WERI-Rb-1 (cell line): ENCODE measurements at places on chromosomes 6 and 20.

DNA sequence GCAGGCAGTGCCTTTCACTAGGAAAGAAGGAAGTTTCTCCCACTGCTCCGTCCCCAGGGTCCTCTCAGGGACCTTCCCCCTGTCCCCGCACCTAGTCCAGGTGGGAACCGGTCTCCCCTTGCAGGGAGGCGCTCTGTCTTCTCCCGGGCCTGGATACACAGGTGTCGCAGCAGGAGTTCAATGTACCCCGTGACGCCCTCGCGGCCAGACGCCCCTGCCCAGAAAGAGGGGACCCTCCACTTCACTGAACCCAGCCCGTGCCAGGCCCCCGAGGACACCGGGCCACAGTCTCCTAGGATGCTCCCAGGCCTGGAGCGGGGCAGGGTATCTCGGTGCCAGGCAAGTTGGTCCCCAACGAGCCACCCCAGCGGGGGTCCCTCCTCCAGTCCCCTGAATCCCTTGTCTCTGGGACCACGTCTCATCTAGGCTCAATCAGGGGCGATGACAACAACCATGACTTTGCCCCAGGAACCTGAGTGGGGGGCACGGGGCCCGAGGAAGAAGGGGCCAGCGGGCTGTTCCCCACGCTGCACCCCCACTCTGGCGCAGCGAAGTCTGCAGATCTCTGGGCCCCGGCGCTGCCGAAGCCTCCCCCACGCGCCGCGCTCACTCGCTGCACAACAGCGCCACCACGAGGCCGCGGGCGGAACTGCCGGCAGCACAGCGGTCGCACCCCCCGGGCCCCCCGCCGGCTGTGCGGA is 103.0 kb downstream of the EDN3 start:
- peak; percentile 63 for DNase-seq

GRCh38 chr6:138424004-138424904 is 20.2 kb downstream of the HEBP2 start:
- DNase-seq, result no peak

- no peak for DNase-seq
Observed at GRCh38 chr20:37075932-37076685, 19.7 kb downstream of the RBL1 start.

- no peak for DNase-seq
Observed at GRCh38 chr6:81838724-81839426, 86.4 kb upstream of the TENT5A start.

GRCh38 chr6:26216359-26216885 is 129.2 kb downstream of the HFE start:
- DNase-seq, result no peak

DNA sequence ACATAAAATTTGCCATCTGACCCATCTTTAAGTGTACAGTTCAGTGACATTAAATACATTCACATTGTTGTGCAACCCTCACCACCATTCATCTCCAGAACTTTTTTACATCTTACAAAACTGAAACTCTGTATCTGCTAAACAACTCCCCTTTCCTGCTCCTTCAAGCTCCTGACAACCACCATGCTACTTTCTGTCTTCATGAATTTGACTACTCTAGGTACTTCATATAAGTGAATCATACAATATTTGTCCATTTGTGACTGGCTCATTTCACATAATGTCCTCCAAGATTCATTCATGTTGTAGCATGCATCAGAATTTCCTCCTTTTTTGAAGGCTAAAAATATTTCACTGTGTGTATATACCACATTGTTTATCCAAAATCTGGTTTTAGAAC is 86.9 kb upstream of the SMLR1 start:
- no peak for DNase-seq

DNA sequence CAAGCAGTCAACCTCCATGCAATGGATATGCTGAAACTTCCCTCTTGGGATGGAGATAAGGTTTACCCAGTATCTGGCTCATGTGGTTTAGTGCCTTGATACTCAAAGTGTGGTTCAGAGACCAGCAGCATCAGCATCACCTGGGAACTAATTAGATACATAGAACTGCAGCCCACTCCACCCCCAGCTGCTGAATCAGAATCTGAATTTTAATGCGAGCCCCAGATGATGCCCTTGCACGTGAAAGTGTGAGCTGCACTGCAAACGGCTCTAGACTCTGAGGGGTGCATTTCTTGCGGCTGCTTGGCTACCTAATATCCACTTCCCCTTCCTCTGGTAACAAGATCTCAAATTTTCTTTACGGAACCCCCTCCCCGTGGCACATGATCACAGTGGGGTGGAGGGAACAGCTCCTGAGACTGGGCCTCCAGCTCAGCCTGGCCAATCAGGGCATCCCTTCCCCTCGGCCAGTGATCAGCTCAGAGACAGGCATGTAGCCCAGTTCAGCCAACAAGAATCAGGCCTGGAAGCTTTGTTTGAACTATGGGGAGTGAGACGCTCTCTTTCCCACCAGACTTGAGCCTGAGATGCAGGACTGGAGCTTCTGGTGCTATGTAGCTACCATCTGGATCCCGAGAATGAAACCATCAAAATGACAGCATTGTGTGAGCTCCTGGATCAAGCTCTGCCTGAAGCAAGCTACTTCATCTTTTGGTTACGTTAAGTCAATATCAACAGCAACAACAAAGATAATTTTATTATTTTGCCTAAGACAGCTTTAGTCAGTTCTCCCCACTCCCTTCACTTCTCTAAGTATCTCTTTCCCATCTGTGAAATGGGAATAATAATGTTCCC is 12.8 kb downstream of the KCNK15 start:
- DNase-seq, result no peak

DNA sequence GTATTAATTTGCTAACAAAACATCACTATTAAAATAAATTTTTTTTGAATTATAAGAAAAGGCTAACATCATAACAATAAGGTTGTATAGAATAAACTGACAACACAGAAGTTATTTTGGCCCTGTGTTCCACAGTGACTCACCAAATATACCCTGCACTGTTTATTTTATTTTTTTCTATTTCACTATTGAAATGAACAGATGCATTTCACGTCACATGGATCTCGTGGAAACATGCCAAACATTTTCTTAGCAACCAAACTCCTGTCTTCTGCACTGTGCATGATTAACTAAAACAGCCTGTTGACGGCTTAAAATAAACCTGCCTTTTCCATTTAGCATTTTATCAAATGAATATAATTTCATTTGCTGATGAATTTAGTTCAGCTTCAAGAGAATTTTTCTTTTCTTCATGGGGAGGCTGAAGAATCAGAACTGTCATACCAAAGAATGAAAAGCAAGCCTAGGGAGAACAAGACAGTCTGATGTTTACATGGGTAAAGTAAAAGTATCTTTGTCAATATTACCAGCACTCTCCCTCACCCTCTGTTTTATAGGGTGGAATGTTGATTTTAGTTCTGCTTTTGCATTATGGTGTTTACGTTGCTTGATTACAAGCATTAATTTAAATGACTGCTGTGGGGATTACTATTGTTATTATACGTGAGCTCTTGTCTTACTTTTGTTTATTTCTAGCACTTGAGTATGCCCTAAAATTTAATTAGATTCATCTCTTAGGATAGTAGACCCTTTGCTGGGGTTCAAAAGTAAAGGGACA is 115.3 kb downstream of the LCA5 start:
- DNase-seq, result no peak

DNA sequence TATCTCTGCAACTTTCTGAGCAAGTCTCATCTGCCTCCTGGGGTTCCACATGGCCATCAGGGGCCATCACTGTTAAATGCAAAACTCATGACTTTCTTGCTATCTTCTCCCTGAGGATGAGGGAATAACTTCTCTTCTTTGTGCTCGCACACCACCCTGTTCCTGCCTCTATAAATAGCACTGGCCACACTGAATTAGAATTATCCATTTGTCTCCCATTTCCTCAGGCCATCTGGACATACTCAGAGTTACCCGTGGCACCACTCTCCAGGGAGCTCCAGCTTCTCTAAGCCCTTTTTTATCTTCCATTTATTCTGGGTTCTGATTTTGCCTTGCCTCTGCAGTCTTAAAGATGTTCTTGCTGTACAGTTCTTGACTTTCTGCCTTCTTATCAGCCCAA is 72.8 kb upstream of the ECI2 start:
- DNase-seq, result no peak

DNA sequence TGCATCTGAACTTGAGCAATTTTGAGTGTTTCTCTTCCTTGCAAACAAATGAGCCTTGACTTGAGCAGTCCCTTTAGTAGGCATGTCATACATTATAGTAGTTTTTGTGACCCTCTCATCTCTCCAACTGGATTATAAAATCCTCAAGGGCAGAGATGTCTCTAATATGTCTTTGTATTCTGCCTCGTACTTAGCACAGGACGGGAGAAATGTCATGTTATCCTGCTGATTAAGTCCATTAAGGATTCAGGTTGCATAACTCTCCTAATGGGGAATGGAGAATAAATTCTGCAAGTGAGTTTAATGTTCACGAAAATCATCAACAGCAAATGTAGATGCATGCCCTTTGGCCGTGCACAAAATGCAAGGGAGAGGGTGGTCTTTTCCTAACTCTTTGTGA is 942.9 kb downstream of the KIF16B start:
- no peak for DNase-seq

DNA sequence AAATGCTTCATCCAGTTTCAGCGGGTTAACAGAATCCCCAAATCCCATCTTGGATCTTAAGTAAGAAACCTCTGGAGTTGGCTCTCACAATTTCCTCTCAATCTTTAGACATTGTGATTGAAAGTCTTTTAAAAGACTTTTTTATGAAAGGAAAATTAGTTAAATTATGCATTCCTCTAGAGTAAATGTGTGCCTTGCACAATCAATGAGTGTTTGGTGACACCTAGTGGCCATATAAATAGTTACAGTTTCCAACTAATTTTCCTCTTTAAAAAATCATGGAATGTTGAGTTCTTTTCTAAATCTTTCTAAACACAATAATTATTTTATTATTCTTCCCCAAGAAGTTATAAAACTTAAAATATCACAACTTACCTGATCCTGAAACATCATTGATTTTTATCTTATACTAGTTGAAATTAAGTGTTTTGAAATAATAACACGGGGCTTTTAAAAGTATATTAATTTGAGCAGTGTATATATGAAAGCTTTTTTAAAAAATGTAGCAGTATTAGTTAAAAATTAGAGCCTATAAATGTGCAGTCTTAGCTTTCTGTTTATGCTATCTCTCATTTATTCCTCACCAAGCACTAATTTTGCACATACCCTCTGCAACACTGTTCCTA is 66.4 kb downstream of the PKHD1 start:
- no peak for DNase-seq

- no peak for DNase-seq
Observed at GRCh38 chr6:136582711-136583471, 32.7 kb upstream of the MAP7 start.

DNA sequence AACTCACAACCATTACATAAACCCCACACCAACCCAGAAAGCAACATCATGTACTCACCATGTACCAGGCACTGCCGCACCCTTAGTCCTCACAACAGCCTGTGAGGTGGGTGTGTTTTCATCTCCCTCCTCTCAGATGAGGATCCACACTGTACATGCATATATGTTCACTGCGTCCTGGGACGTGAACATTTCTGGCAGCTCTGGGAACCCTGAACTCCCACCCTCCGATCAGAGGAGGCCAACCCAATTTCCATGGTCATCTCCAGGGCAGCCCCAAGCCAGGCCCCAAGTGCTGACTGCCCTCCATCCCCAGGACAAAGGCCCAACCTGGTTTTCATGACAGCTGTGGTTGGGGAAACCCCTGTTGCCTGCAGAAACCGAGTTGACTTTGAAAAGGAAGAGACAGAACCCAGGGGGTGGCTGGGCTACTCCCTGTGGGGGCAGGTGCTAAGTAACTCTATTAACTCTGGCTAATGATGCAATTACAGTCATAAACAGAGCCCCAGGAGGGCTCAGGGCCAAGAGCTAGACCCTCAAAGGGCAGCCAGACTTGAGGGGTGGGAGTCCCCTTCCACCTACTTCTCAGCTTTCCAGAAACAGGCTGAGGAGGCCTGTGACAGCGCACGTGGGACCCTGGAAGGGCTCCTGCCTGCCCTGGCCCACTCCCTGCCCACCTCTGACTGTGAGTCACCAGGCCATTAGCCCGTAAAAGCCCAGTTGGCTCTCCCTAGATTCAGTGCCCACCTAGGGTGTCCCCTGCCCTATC is 2.6 kb downstream of the TFEB start:
- DNase-seq, result no peak

- DNase-seq, result no peak
Observed at GRCh38 chr6:100665041-100665380, 200.3 kb upstream of the SIM1 start.

DNA sequence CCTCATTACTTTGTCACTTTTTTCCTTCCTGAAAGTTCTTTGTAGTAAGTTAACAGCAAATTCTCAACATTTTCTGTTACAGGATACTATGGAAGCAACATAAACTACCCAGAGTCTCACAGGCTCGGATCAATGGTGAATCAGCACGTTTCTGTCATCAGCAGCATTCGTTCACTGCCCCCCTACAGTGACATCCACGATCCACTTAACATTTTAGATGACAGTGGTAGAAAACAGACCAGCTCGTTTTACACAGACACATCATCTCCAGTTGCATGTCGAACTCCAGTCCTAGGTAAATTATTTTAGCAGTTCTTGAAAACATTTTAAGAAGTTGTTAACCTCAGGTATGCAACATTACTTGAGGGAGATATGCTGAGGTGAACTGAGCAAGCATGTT is 51.6 kb downstream of the RFX6 start:
- no peak for DNase-seq

DNA sequence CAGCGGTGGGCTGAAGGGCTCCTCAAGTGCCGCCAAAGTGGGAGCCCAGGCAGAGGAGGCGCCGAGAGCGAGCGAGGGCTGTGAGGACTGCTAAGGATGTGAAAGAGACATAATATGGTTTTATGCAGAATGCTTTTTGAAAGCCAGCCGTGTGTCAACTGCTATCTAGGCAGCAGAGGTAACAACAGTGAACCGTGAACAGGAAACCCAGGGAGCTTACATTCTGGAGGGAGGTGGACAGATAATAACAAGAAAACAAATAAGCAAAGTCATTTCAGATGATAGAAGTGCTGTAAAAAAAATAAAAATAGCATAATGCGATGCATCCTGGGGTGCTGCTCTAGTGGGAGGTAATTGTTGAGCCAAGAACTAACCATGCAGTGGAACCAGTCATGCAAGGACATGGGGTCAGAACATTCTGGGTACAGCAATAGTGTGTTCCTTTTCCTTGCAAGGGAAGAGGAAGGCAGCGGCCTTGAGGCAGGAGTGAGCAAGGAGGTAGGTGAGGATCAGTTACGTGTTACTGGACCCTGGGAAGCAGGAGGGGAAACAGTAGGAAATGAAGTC is 134.4 kb upstream of the TMEM170B start:
- no peak for DNase-seq

GRCh38 chr6:10630178-10630577 is 64.2 kb downstream of the C6orf52 start:
- no peak for DNase-seq
